ENCODE measurements at places on chromosomes 4 and X.

DNA sequence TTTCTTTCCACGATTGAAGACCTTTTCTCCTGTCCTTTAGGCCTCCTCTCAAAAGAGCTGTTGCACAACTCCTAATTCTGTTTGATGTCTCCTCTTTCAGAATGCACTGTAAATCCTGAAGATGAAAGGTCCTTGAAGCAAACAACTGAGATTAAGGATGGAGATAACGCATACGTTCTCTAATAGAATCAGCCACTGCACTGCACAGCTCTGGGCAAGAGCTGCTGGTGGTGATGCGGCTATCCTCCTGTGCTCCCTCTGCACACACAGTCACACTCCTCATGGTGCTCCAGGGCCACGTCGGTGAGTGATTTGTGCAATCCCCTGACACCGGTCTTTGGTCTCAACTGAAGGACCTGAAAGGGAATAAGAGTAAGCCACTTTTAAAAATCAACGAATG is 208.7 kb downstream of the PDGFC start:
- no peak for DNase-seq

GRCh38 chr4:96170198-96170597 is 330.3 kb downstream of the PDHA2 start:
- DNase-seq: peak; percentile 3

- DNase-seq: peak; percentile 7
Observed at GRCh38 chr4:68209003-68209402, 36.5 kb downstream of the TMPRSS11B start.

DNA sequence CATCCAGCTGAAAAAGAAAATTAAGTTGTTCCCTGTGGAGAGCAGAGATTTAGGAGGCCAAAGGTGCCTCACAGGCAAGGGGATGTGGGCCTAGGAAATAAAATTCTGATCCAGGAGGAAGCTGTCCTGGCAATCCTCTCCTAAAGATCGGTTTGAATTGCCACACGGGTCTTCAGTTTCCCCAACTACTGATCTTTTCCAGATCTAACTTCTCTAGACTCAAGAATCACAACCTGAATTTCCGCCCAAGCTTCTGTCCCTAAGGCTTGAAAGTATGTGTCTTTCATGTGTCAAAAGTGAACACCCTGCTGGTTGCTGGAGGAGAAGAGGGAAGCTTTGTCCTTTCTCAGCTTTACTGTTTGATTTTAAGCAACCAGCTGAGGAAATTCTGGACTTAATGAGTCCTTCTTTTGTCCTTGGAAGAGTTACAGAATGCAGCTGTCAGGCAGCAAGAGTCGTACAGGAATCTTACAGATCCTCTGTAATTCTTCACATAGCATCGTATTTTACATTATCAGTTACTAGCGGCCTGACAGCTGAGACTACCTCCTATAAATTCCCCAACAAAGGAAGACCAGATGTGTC is 93.8 kb downstream of the INPP4B start:
- DNase-seq: no peak

All from A549 (cell line).